SK-N-MC (cell line): ENCODE measurements at places on chromosomes 4 and X.
A peak's percentile ranks its signal among the peaks of the same experiment; 100 is the strongest.

DNA sequence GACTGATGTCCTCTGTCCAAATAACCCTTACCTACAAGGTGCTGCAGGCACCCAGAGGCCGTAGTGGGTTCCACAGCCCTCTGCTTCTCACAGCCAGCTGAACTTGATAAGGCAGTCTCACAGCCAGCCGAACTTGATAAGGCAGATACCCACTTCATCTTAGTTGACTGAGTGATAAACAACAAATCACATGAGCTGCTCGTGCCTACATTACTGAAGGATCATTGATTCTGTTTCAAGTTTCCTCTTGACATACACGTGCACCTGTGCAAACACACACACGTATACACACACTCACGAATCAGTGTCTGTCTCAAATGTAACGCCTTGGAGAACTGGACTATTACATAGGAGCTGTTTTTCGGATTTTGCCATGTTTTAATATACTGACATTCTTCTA is 276.3 kb downstream of the DCTD start:
- DNase-seq: no peak

- no peak for DNase-seq
Observed at GRCh38 chrX:137052643-137053235, 18.9 kb upstream of the GPR101 start.

GRCh38 chr4:180828455-180829018 is 1414.7 kb upstream of the TENM3 start:
- peak; percentile 63 for DNase-seq

GRCh38 chr4:95728145-95728544 is 111.7 kb upstream of the PDHA2 start:
- no peak for DNase-seq

DNA sequence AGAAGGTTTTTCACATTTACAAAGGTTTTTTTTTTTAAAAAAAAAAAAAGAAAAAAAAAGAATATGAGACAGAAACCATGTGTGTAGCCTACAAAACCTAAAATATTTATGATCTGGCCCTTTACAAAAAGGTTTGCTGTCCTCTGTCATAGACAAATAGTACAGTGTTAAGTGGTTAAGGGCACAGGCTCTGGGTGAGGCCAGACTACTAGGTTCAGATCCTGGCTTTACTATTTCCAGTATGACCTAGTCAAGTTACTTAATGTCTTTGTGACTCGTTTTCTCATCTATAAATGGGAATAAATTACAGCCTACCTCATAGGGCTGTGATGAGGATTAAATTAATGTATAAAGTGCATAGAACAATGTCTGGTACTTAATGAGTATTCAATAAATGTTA is 56.5 kb downstream of the GAB1 start:
- DNase-seq: no peak

GRCh38 chr4:125041372-125041930 is 273.3 kb upstream of the FAT4 start:
- no peak for DNase-seq

DNA sequence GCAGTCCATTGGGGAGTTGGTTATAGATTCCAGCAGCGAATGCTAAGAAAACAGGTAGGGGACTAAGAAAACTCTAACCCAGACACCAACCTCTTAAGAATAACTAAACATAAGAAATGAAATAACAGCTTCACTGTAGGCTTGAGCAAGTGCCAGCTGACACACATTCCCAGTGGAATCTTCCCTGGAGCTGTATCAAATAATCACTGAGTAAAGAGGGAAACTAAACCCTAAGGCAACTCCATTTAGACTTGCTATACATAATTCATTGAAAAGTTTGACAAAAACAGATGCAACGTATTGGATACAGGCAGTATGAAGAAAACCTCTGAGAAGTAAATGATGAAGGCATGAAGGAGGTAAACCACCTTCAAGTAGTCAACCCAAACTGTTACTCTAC is 293.5 kb downstream of the OPHN1 start:
- no peak for DNase-seq

DNA sequence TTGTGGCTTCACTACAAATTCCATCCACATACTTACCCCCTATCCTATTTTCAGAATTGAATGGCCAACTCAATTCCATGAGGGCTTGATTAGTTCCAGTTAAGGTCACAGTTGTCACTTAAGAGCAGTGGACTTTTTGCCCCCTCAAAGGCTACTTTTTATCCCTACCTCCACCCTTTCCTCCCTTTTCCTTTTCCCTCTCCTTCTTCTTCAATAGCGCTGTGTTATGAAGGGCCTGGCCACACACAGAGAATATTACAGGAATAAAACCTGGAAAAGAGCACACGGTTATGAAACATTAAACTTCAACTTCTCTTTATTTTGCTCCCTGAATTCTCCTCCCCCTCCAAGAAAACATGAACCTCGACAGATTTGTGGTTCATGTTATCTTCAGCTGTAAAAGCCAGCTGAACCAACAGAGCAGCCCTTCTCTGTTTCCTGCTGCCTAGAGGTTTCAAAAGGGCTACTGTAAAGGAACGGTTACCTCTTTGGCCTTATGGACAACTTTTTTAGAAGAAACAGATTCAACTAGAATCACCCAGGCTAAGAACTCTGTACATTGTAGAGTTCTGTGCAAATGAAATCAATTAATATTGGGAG is 87.0 kb upstream of the RPL34 start:
- DNase-seq: no peak

DNA sequence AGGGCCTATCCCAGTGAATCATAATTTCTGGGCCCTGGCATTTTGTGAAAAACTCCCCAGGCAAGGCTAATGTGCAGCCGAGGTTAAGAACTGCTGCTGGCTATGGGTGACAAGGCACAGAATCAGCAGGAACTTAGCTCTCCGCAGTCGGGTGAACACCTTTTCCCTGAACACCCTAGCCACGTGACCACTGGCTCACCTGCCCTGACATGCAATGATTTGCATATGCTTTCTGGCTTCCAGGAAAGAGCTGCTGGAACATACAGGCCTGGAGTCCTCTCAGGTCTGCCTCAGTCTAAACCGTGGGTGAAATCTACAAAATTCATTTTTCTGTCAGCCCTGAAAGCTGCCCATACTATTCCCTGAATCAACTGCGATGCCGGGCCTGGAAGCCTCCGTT is 56.6 kb downstream of the ZNF827 start:
- no peak for DNase-seq

DNA sequence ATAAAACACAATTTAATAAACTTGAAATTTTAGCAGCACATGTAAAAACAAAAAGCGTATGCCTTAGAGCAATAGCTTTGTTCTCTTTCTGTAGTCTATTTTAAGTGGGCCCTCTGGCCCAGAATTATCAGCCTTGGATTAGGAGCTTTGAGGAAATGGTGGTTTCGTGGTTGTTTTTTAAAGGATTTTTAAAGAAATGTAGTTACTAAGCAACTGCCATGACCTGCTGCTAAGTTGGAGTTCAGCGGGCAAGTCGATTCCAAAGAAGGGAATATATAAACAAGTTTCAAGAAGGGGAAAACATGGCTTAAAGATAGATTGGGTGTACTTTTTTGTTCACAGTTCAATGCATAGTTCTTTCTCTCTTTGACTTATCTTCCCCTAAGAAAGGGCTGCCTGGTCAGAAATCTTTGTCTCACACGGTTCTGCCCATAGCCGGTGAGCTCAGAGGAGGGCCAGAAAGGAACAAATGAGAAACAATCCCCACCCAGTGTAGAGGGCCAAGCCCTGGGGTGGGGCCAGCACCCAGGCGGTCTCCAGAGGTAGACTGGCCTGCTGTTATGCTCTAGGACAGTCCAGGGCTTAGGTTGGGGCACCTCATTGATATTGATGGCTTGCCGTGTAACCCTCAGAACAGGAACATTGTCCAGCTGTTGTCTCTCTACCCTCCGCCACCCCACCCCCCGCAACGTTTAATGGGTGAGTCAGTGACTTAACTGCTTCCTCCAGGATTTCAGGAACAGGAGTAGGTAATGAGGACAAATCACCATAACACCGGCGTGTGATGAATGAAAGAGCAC is 32.5 kb downstream of the DLG3 start:
- DNase-seq: peak; percentile 34

DNA sequence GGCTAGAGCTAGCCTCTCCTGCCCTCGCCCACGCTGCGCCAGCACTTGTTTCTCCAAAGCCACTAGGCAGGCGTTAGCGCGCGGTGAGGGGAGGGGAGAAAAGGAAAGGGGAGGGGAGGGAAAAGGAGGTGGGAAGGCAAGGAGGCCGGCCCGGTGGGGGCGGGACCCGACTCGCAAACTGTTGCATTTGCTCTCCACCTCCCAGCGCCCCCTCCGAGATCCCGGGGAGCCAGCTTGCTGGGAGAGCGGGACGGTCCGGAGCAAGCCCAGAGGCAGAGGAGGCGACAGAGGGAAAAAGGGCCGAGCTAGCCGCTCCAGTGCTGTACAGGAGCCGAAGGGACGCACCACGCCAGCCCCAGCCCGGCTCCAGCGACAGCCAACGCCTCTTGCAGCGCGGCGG is at the start of gene AR:
TSS of gene AR (plus strand) at position 204 of the 400 bp plus-strand sequence. CDS start 1,126 bp downstream, outside the sequence.
- no peak for DNase-seq
